ENCODE measurements at places on chromosomes 3 and 15.

- DNase-seq, result no peak
Observed at GRCh38 chr3:97673357-97673997, 91.1 kb upstream of the ARL6 start.

DNA sequence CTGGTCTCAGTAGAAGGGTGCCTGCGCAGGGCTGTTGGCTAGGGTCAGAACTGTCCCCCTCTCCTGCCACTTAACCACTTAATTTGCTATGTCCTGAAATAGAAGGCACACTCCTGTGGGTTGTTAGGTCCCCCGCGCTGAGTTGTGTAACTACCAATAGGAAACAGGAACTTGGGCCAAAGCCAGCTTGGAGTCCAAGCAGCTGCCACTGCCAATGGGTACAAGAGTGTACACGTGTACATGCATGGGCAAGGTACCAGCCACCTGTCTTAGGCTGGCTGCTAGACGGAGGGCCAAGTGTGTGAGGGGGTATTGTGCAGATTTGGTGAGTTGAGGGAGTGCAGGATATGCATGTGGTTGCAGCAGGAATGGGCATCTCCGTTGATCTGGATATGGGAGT lies 29.7 kb upstream of the POLG start:
- DNase-seq, result no peak

DNA sequence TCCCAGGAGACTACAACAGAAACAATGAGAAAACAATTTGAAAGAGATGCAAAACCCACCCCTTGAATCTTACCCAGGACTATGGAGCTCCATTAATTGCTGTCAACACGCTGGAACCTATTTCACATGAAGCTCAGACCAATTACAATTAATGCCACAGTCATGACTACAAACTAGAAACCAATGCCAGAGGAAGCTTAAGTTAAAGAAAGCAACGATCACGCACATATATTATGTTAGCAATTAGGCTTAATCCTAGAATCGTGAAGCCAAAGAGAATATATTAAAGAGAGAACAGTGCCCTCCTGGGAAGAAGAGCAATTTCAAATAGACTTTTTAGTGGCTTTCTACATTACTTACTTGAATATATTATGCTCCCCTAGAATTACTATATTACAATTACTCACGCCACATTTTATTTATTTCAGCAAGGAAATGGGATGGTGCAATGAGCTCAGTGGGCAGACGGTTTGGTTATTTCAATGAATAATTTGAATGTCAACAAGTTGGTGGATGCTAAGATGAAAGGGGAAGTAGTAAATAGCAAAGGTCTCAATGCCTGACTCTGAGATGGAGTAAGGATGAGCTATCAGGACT lies 125.5 kb downstream of the GREM1 start:
- no peak for DNase-seq

DNA sequence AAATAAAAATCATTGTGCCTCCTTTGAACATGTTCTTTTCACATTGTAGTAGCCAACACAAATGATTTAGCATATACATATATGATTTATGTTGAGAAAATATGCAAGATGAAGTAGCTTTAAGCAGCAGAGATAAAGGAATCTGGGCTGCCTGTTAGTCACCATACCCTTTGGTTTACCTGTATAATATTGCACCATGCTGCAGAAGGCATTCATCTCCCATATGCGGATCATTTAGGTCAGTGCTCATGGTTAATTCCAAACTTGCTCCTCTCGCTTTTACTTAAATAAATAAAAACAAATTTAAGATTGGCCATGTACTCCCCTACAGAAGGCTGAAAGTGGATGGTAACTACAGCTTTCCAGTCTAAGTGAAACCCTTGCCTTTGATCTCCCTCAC lies 86.7 kb upstream of the TBL1XR1 start:
- no peak for DNase-seq

DNA sequence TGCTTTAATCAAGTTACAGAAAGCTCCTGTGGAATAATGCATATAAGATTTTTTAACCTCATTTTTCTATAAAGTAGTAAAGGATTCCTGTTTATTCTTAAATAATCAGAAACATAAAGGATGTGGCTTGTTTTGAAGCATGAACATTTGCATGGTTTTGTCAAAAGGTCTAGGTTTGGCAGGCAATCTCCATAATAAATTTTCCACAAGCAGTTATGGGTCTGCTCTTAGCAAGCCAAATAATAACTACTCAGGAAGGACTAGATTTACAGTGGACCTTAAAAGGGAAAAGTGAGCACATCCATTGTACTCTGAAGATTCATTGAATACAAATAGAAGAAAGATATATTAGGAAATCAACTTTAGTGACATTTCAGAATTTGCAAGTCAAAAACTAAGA lies 407.3 kb upstream of the CBLB start:
- DNase-seq, result no peak

GRCh38 chr15:90513448-90513847 lies 16.3 kb upstream of the CRTC3 start:
- DNase-seq, result no peak

DNA sequence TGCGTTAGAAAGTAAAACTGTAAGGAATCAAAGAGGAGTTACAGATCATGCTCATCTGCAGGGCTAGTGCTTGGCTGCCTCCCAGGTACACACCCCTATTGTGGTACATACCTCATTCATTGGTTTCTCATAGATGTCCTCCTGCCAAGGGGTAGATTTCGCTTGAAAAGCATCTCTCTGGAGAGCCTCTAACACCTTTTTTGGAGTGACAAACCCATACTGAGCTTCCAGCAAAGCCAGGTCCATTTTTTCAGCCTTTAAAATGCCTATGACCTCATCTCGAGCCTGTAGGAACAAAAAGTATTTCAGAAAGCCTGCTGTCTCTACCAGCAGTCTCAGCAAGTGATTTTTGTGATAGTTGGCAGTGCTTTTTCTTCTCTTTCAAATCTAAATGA lies 112.1 kb downstream of the CMSS1 start:
- no peak for DNase-seq

- no peak for DNase-seq
Observed at GRCh38 chr15:60299452-60300047, 98.2 kb downstream of the ANXA2 start.

GRCh38 chr3:168272343-168272985 lies 176.7 kb upstream of the GOLIM4 start:
- DNase-seq, result no peak

- DNase-seq, result no peak
Observed at GRCh38 chr15:67070892-67071664, 5.7 kb downstream of the SMAD3 start.

DNA sequence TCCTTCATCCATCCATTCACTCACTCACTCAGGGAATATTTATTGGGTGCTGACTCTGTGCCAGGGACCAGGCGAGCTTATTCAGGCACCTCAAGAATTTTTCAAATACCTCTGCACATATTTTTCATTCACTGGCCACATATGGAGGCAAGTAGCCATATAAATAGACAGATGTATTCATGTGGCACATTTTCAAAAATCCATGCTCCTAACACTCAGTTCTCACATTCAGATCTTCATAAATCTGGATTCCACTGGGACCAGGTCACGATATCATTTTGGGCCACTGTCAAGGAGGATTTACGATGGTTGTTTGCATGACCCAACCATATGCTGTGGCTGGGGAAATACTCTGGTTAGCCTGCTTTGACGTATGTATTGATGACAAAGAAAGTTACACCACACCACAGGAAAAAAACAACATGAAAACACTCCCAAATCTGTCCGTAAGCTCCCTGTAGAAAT lies 241.8 kb upstream of the LRTM1 start:
- DNase-seq, result no peak

DNA sequence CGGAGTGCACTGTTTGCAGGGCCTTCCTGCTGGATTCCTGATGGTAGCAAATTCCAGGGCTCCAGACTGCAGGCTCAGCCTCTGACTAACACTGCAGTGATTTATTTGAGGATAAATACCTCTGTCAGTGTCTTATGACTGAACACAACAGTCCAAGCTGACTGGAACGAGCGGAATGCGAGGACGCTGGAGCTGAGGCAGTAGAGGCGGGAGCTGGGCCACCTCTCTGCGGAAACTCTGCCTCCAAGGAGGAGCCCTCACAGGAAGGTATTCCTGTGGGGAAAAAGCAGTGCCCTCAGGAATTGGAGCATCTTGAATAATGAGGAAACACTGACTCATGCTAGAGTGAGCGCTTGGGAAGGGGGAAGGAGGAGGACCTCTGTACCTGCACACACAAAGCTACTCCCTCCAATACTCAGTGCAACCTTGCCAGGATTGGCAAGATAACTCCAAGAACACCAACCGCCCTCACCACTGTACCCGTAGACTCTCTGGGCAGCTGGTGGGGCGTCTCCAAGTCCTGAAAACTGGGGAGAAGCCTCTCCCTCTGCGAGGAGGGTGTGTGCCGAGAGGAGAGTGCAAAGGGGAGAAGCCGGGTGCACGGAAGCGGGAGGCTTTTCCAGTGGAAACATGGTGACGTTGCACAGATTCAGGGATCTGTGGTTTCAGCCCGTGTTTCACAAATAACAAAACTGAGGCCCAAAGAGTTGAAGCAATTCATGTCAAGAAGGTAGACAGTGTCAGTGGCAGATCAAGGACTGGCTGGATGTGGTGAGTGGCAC lies 43.0 kb downstream of the VGLL4 start:
- no peak for DNase-seq

GRCh38 chr3:14441240-14441919 lies 39.0 kb downstream of the SLC6A6 start:
- DNase-seq, result no peak

GRCh38 chr3:124410471-124410870 lies 319.8 kb upstream of the UMPS start:
- no peak for DNase-seq

- peak; percentile 20 for DNase-seq
Observed at GRCh38 chr3:153621953-153622352, 459.9 kb downstream of the RAP2B start.
